NCI-H524 treated with DMSO at 0.1 percent for 48 hours (cell line): ENCODE measurements at places on chromosomes 1 and 21.

DNA sequence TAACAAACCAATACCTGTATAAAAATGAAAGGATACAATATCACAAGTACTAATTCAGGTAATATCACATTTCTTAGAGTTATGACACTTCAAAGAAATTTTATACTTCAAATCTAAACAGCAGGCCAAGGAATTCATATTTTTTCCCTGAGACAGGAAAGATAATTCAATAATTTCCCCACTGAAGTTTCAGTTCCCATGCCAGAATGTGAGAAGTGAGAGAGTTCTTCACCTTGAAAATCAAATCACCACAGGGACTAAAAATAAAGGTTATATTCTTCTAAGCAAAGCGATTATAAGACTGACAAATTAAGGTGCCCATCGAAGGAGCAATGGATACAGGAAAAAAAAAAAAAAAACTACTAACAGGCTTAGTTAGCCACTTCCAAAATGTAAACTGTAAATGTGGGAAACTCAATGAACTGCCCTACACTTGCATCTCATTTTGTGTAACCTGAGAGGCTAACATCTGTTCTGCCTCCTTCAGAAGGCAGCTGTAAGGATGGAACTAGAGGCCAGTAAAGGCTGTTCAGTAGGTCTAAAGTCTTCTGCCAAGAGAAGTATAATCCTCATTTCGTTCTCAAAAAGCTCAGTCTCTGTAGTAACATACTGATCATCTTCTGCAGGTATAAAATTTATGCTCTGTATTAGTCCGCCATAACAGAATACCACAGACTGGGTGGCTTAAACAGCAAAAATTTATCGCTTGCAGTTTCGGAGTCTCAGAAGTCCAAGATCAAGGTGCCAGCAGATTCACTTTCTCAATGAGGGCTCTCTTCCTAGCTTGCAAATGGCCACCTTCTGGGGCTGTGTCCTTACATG, 127.8 kb downstream of the RERE start:
- peak; percentile 93 for DNase-seq

- DNase-seq: no peak
Measured at GRCh38 chr1:101136739-101137138, 100.1 kb upstream of the S1PR1 start.

DNA sequence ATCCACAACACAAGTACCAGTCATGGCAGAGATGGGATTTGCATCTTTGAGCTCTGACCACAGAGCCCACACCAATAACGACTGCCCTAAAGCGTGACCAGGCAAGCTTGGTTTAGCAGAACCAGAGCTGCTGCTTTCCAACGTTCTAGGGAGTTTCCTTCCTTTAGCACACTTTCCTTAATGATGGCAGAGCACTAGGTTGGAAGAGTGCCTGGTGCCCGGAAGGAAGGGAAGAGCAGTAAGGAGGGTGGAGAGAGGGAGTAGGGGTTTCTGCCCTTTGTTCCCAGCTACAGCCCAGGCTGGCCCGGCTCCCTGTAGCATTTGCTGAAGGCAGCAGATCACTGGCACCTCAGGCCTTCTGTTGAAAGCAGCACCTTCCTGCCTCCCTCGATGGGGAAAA, 6.1 kb upstream of the EVA1C start:
- no peak for DNase-seq

- DNase-seq: no peak
Measured at GRCh38 chr21:42671778-42672593, 18.6 kb downstream of the PDE9A start.

DNA sequence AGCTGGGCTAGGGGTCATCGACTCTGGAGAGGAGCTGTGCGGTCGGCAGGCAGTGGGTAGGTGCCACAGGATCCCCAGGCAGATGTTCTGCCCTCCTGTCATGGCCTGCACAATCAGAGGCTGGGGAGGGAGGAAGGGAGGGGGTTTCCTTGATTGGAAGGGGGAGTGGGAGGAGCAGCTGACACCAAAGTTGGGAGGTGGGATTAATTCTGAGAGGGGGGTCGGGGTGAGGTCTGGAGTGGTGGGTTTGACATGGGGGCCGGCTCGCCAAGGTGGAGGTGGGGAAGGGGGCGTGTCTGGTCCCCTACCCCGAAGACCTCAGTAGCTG, 651 bp upstream of the HPCA start:
- no peak for DNase-seq

DNA sequence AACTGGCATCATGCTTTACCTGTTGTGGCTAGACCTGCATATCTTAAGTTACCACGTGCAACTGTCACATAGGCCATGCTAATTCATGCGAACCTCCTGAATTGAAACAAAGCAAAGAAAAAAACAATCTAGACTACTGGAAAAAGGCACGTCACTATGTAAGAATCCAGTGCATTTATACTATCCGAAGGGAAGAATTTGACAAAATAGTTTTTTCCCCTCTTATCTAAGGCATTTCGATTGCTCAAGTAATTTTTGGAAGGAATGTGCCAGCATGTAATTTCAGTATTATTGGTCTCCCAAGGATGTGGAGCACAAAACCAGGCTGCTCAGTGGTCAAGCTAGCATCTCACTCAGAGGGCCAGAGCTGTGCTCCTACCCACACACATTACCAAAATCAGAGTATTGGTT, 31.5 kb upstream of the C1orf198 start:
- no peak for DNase-seq

DNA sequence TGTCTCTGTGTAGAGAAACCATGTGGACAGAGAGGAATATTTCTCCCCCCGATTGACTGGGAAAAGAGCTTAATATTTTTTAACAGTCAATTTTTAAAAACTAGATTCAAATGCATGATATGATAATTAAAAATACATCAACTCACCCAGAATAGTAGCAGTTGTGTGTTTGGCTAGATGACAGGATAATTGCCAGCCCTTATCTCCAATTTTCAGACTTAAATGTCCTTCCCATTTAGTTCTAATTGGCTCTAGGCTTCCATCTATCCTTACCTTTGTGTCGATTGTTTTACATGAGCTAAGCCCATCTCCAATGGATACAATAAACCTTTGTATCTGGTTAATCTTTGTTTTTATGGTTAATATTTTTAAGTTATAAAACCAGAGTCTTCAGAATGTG, 23.9 kb upstream of the KIAA0040 start:
- no peak for DNase-seq

- no peak for DNase-seq
Measured at GRCh38 chr1:29331729-29332128, 95.4 kb downstream of the PTPRU start.

- no peak for DNase-seq
Measured at GRCh38 chr1:152388889-152389288, 25.2 kb downstream of the CRNN start.

GRCh38 chr1:31289021-31289420, 7.6 kb downstream of the SNRNP40 start:
- DNase-seq: no peak

GRCh38 chr1:51189421-51190073, 46.5 kb upstream of the RNF11 start:
- DNase-seq: peak; percentile 11

- DNase-seq: no peak
Measured at GRCh38 chr1:52901384-52901783, 20.2 kb downstream of the ECHDC2 start.

GRCh38 chr21:24705201-24705600, 902.1 kb downstream of the MRPL39 start:
- no peak for DNase-seq

DNA sequence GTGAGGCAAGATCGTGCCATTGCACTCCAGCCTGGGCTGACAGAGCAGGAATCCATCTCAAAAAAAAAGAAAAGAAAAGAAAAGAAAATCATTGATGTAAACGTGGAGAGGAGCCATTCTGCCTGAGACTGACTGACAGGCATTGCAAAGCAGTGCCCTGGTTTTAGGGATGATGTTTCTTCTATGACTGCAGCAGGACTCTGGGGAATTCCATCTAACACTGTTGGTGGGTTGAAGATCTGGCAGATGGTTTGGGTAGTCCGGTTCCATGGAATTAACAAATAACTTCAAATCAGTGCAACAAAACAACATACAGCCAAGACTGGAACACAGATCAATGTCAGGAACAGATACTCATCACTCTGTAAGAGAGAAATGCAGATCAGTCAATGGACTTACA, 17.8 kb upstream of the LAMC2 start:
- no peak for DNase-seq

- no peak for DNase-seq
Measured at GRCh38 chr1:50172299-50172698, 63.6 kb downstream of the ELAVL4 start.

- DNase-seq: no peak
Measured at GRCh38 chr1:113935970-113936369, 6.8 kb downstream of the HIPK1 start.

GRCh38 chr1:50750021-50750619, 209.9 kb downstream of the FAF1 start:
- DNase-seq: no peak

- DNase-seq: no peak
Measured at GRCh38 chr1:29567257-29567656, 330.9 kb downstream of the PTPRU start.

DNA sequence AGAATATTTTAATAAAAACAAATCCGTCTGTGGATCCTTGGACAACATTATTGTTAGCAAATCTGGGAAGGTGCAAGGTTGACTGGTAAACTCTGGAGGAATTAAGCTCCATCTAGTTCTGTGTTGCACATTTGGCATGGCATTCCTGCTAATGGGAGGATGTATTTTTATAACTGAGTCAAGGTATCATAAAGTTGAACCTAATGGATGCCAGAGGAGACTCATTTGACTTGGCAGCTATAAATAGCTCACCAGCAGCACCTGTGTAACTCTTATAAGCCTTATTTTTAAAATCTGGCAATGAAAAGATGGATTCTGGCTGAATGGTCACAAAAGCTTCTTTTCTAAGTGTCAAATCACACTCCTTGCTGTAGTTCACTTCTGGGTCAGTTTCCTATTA, 118.5 kb upstream of the ADAMTS5 start:
- DNase-seq: no peak

DNA sequence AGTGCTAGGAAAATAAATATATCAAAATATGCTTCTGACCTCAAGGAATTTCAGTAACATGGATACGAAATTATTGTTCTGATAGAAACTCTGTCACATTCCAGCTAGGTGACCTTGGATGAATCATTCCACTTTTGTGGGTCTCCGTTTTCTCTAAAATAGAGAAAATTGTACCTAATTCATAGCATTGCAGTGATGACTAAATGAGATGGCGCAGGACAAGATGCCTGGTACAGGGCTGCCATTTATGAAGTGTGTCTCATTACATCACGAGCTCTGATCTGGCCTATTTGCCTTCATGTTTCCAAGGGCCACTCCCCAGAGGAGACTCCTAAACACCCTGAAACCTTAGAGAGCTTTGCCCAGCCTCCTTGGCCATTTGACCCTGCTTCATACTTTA, 480.0 kb upstream of the USP24 start:
- no peak for DNase-seq
